ENCODE measurements at places on chromosomes 5 and 9.

DNA sequence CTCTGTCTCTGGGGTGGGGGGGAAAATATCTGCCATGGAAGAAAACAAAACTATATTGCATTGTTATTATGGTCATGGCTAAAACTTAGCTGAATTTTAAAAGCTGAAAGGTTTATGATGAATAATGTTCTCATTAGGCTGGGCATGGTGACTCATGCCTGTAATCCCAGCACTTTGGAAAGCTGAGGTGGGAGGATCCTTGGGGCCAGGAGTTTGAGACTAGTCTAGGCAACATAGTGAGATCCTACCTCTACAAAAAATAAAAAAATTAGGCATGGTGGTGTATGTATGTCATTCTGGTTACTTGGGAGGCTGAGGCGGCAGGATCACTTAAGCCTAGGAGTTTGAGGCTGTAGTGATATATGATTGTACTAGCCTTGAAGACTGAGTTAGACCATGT is 44.5 kb downstream of the IPO11 start:
- DNase-seq = no peak

- DNase-seq = no peak
Measured at GRCh38 chr9:83933790-83934189, 12.6 kb upstream of the KIF27 start.

GRCh38 chr9:89864257-89864656 is 259.4 kb downstream of the GADD45G start:
- DNase-seq = no peak

GRCh38 chr9:131704141-131704983 is 35.5 kb downstream of the RAPGEF1 start:
- DNase-seq = no peak

DNA sequence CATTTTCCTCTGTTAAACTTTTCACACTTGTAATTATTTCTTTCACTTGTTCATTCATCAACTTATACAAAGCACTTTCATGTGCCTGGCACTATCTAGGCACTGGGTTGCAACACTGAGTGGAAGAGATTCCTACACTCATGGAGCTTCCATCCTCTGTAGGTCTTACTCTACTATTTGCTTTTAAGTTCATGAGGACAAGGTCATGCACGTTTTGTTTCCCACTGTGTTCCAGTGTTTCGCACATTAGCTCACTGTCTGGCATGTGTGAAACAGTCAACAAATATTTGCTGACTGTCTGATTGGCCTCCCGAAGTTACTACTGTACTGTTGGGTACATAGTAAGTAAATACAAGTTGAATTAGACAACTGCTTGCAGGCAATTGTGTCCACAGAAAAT is 87.9 kb upstream of the IFNK start:
- no peak for DNase-seq

- no peak for DNase-seq
Measured at GRCh38 chr9:35661756-35662350, 3.1 kb downstream of the ARHGEF39 start.

- DNase-seq = no peak
Measured at GRCh38 chr5:66596636-66597182, 516 bp downstream of the MAST4 start.

DNA sequence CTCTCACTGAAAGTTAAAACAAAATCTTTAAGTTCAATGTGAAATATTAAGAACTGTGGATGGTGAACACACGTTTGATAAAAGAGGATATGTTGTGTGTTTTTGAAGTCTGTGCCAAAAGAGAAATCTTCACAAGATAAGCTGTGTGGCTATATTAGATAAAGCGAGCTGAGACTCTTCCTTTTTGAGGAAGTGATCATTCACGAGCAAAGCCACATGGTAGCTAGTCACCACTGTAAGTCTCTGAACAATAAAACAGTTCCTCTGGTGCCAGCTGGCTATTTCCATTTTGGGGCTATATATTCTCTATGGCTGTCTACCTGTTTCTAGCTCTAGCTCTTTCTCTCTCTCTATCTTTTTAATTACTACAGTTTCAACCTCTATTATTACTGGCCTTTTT is 1849.2 kb upstream of the C9orf72 start:
- DNase-seq = no peak

- no peak for DNase-seq
Measured at GRCh38 chr5:90550963-90551362, 7.6 kb upstream of the ADGRV1 start.

- DNase-seq = no peak
Measured at GRCh38 chr5:37757980-37758582, 81.8 kb downstream of the GDNF start.

DNA sequence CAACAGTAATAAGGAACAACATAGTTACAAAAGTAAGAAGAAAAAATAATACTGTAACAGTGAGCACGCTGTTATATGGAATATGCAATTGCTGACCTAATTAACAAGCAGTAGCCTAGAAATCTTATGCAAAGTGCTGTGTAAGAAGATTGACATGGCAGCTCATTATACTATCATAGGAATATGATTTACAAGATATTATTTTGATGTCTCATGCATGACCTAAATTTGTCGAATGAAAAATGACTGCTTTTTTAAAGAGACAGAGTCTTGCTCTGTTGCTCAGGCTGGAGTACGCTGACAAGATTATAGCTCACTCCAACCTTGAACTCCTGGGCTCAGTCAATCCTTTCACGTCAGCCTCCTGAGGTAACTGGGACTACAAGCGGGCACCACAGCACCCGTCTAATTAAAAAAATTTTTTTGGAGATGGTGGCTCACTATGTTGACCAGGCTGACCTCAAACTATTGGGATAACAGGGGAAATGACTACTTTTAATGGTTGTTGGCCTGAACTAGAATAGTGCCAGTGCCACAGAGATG is 10.5 kb downstream of the RAD23B start:
- no peak for DNase-seq

DNA sequence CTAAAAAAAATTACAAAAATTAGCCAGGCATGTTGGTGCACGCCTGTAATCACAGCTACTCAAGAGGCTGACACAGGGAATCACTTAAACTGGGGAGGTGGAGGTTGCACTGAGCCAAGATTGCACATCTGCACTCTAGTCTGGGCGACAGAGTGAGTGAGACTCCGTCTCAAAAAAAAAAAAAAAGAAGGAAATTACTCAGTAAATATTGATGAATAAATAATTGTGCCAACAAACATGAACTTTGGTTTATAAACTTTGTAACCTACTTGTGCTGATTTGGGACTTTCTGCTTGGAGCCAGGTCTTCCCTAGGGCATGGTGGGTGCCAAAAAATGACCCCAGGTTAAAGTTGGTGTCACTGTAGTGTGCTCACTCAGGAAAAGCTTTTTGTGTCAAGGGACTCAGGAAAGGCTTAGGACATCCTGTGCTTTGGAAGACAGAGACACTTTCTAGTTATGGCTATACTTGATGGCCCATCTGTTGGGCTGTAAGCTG is 19.0 kb downstream of the ABLIM3 start:
- no peak for DNase-seq

DNA sequence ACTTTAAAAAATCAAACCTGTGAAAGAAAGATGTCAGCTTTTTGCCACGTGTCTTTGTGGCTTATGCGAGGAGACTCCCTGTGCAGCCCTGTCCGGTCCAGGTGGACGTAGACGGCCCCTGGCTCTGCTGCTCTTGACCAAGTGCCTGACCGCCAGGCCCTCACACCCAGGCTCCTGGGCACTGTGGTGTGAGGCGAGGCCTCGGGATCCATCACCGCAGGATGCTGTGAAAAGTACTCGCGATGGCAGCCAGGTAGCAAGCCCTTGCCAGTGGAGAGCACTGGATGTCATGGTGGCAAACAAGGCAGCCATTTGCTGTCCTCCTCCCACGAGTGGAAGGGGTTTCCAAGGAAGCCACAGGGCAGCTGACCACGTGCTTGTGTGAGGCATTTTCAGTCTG is 245.1 kb downstream of the CACNA1B start:
- no peak for DNase-seq

DNA sequence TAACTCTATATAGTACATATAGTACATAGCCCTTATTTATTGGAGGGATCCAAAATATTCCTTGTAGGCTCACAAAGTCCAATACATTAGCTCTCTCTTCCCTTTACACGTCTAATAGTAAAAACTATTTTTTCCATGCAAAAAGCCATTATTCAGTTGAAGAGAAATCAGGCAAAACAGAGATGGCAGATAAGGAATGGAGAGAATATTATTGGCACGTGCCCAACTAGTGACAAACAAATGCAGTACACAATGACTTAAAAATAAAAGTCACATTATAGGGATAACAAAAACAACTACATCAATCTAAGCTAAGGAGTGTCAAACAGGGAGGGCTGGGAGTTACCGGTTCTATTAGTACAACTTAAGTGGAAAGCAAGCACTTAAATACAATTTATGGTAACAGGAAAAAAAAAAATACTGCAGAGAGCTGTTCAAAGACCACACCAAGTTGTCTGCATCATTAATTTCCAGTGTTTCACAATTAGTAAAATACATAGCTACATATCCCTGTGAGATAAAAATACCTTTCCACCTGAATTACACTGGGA is 4.1 kb upstream of the SCAI start:
- no peak for DNase-seq

DNA sequence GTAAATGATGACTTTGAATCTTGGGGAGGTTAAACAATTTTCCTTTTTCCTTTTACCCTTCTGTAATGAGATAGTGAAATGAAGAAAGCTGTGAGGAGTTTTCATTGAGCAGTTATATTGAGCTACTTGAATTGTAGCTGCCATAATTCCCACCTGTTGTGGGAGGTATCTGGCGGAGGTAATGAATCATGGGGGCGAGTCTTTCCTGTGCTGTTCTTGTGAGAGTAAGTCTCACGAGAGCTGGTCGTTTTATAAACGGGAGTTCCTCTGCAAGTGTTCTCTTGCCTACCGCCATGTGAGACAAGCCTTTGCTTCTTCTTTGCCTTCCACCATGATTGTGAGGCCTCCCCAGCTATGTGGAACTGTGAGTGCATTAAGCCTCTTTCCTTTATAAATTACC is 258.4 kb downstream of the FER start:
- no peak for DNase-seq

- DNase-seq = peak; percentile 86
Measured at GRCh38 chr5:159539678-159540077, 209.4 kb upstream of the IL12B start.

- DNase-seq = no peak
Measured at GRCh38 chr5:36897616-36898015, 21.0 kb downstream of the NIPBL start.

- no peak for DNase-seq
Measured at GRCh38 chr5:157648275-157648990, 3.8 kb downstream of the SOX30 start.

- DNase-seq = no peak
Measured at GRCh38 chr9:137902646-137903045, 25.1 kb downstream of the CACNA1B start.

GRCh38 chr5:82975812-82976211 is 101.4 kb downstream of the TMEM167A start:
- DNase-seq = no peak

GRCh38 chr5:173825215-173825865 is 62.8 kb upstream of the CPEB4 start:
- DNase-seq = no peak

GRCh38 chr5:102139029-102139428 is 157.1 kb downstream of the SLCO4C1 start:
- DNase-seq = no peak

- DNase-seq = no peak
Measured at GRCh38 chr9:78130004-78130403, 98.4 kb upstream of the GNAQ start.

DNA sequence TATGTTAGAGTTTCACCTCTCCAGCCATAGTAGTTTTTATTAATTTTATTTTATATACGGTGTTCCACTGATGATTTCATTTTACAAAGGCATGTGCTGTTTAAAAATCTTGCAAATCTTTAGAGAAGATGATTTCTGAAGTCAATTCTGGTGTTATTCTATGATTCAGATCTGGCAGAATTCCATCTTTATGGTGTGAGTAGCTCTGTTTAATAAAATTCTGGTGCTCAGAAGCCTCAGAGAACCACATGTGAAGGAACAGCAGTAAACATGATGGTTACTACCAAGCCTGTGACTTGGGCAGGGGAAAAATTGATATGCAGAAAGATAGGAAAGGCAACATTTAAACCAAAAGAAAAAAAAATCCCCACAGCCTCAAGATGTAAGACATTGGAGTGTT is 299.7 kb downstream of the NPR3 start:
- DNase-seq = no peak

DNA sequence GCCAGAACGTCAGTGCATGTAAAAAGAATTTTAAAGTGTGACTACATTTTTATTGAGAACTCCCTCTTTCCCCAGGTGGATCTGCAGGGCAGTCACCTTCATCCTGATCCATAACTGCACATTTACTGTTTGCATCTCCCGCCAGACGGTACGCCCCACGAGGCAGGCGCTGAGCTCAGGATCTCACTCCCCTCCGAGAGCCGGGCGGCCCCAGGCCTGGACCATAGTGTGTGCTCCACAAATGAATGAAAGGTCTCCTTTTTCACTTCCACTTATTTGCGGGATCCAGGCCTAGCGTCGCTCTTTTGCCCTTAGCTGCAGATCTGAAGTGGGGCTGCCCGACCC is 378 bp downstream of the DROSHA start:
- no peak for DNase-seq

- DNase-seq = no peak
Measured at GRCh38 chr5:93273176-93273575, 307.8 kb downstream of the NR2F1-AS1 start.

DNA sequence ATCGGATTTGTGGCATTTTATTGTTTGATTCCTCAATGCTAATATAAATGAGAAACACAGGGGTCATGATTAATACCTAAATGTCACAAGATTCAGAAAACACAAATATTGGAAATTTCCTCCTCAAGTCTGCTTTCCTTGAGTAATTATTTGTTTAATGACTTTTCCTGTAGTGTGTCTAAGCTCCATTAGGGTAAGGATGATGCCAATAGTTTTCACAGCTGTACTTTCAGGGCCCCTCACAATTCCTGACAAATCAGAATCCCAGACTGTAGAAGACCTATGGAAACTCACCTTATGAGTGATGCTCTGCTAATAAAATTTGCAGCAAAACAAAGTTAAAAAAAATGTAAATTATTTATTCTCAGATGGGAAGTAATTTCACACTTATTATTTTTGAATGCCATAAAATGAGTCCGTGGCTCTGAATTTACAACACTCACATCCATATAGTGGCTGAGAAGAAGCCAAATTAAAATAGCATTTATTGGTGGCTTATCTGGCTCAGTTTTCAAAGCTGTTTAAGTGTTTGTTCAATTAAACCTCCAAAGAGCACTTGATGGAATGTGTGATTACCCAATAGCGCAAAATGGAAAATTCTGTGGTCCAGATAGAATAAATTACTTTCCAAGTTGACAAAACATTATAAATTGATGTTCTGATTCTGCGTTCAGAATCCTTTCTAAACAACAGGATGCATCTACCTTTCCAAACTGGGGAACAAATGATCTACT is 1.6 kb upstream of the SPINK14 start:
- no peak for DNase-seq

- DNase-seq = no peak
Measured at GRCh38 chr9:125227761-125228160, 13.4 kb downstream of the HSPA5 start.

- DNase-seq = no peak
Measured at GRCh38 chr5:153659039-153659736, 168.7 kb downstream of the GRIA1 start.

DNA sequence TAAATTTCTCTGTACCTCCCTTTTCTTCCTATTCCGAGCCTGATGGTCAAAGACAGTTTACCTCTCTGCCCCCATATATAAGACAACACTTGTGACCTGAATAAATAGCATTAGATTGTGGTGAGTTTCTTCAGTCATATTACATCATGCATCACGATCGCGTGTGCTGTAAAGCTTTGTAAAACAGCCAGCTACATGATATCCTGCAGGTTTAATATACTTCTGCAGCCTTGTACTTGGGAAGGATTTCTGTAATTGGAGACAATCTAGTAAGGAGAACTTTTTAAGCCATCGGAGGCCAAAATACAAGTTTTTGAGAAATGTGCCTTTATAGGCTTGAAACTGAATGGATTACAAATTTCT is 711.8 kb upstream of the WWC1 start:
- no peak for DNase-seq
